ENCODE measurements at places on chromosomes 12 and 14. TPM values are rescaled to one million over a fixed set of nuclear protein-coding genes. Genes with fewer than 3 reads are reported as not detected.

KRT83 gene
- not detected for total RNA-seq

SUSD6 gene
- 13.7 TPM for total RNA-seq

TSPAN19 gene
- 0.36 TPM for total RNA-seq

FGF6 gene
- total RNA-seq: not detected

SPX gene
- total RNA-seq: 0.19 TPM

DNA sequence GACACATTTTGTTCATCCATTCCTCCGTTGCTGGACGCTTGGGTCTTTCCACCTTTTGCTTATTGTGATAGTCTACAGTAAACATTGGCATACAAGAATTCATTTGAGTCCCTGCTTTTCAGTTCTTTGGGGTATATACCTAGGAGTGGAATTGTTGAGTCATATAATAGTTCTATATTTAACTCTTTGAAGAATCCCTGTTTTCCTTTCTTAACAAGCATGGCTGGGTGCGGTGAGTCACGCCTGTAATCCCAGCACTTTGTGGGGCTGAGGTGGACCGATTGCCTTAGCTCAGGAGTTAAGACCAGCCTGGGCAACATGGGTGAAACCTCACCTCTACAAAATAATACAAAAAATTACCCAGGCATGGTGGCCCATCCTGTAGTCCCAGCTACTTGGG lies 75.4 kb downstream of the CCDC92 start:
- no peak overlapping the region for H3K27ac ChIP-seq
- no peaks in the 10 kb centered on the region for H3K27me3 ChIP-seq
- H3K4me1 ChIP-seq: peaks cover 7% of the 10 kb centered on the region
- no peak overlapping the region for H3K4me3 ChIP-seq
- H3K36me3 ChIP-seq: no peaks in the 10 kb centered on the region

DNA sequence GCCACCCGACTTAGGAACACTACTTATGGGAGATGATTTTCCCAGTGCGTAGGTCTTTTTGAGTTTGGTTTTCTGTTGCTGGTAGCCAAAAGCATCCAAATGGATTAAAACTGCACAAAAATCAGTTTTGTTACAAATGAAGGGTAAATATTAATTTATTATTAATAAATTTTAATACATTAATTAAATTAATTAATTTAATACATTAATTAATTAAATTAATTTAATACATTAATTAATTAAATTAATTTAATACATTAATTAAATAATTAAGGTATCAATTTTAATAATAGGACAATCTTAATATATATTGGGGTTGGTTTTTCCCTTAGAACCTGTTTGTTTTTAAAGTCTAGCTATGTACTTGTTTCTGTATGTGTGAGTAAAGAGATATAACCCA lies 23.6 kb downstream of the AK7 start:
- no peak overlapping the region for H3K4me3 ChIP-seq
- no peaks in the 10 kb centered on the region for H3K36me3 ChIP-seq
- H3K4me1 ChIP-seq: peaks cover 13% of the 10 kb centered on the region
- H3K27ac ChIP-seq: no peak overlapping the region
- H3K27me3 ChIP-seq: no peaks in the 10 kb centered on the region
- DNase-seq: no peak

GRCh38 chr14:104677512-104678332 lies 11.7 kb upstream of the INF2 start:
- peak overlapping the region; percentile 99 for H3K27ac ChIP-seq
- peaks cover 2% of the 10 kb centered on the region for H3K27me3 ChIP-seq
- peaks cover 61% of the 10 kb centered on the region for H3K4me1 ChIP-seq
- no peaks in the 10 kb centered on the region for H3K36me3 ChIP-seq
- peak overlapping the region; percentile 79 for H3K4me3 ChIP-seq

- peaks cover 12% of the 10 kb centered on the region for H3K36me3 ChIP-seq
- no peaks in the 10 kb centered on the region for H3K27me3 ChIP-seq
Measured at GRCh38 chr12:56040963-56041551, 661 bp upstream of the RPS26 start.

GRCh38 chr14:51356381-51356780 lies 116.3 kb downstream of the TMX1 start:
- H3K27ac ChIP-seq: no peak overlapping the region
- DNase-seq: no peak
- H3K4me3 ChIP-seq: no peak overlapping the region

- H3K36me3 ChIP-seq: no peaks in the 10 kb centered on the region
- no peak for DNase-seq
- H3K27me3 ChIP-seq: peaks cover 26% of the 10 kb centered on the region
- H3K27ac ChIP-seq: no peak overlapping the region
- H3K4me1 ChIP-seq: no peaks in the 10 kb centered on the region
Measured at GRCh38 chr14:104546591-104547309, 32.8 kb upstream of the C14orf180 start.

GRCh38 chr14:38384741-38385140 lies 128.8 kb upstream of the CLEC14A start:
- DNase-seq: no peak
- no peak overlapping the region for H3K4me3 ChIP-seq
- H3K27ac ChIP-seq: no peak overlapping the region
- peaks cover 3% of the 10 kb centered on the region for H3K27me3 ChIP-seq
- H3K36me3 ChIP-seq: no peaks in the 10 kb centered on the region
- no peaks in the 10 kb centered on the region for H3K4me1 ChIP-seq

DNA sequence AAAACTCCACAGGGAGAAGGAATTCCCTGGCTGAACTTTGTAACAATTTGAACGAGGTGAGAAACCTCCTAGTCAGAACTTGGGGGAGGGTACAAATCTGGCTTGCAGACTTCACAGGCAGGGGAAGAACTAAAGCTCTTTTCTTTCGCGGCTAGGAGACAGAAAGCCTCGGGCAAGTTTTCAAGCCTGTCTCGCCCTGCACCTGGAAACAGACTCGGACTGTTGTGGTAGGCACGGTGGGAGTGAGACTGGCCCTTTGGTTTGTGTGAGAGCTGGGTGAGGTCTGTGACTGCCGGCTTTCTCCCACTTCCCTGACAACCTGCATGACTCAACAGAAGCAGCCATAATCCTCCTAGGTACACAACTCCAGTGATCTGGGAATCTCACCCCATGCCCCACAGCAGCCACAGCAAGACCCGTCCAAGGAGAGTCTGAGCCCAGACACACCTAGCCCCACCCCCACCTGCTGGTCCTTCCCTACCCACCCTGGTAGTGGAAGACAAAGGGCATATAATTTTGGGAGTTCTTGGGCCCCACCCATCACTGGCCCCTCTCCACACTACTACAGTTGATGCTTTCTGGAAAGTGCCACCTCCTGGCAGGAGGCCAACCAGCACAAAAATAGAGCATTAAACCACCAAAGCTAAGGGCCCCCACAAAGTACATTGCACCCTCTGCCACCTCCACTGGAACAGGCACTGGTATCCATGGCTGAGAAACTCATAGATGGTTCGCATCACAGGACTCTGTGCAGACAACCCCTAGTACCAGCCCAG lies 102.7 kb upstream of the ST8SIA1 start:
- no peak overlapping the region for H3K4me3 ChIP-seq
- peaks cover 7% of the 10 kb centered on the region for H3K27me3 ChIP-seq
- H3K36me3 ChIP-seq: no peaks in the 10 kb centered on the region
- H3K4me1 ChIP-seq: peaks cover 8% of the 10 kb centered on the region
- no peak overlapping the region for H3K27ac ChIP-seq

- H3K4me1 ChIP-seq: no peaks in the 10 kb centered on the region
- H3K36me3 ChIP-seq: no peaks in the 10 kb centered on the region
- no peak overlapping the region for H3K27ac ChIP-seq
- no peak overlapping the region for H3K4me3 ChIP-seq
- no peak for DNase-seq
Measured at GRCh38 chr14:44405011-44405486, 102.0 kb downstream of the FSCB start.

DNA sequence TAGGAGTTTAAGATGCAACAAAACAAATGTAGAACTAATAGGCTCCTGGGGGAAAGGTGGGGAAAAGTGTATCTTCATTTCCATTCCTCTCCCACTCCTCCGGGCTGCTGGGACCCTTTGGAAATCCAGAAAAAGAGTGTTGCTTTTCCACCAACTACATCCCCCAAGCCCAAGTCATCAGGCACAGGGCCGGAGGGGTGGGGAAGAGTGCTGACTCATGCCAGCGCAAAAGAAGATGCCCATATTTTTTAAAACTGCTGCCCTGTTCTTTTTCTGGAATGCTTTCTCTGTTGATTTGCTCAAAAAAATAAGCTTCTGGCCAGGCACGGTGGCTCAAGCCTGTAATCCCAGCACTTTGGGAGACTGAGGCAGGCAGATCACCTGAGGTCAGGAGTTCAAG lies 70.9 kb downstream of the TBK1 start:
- H3K36me3 ChIP-seq: no peaks in the 10 kb centered on the region
- peaks cover 13% of the 10 kb centered on the region for H3K4me1 ChIP-seq
- no peaks in the 10 kb centered on the region for H3K27me3 ChIP-seq

- no peak overlapping the region for H3K27ac ChIP-seq
- H3K4me3 ChIP-seq: no peak overlapping the region
- H3K4me1 ChIP-seq: peaks cover 16% of the 10 kb centered on the region
- H3K27me3 ChIP-seq: no peaks in the 10 kb centered on the region
Measured at GRCh38 chr12:75820848-75821578, 210.6 kb downstream of the PHLDA1 start.

GRCh38 chr12:13170892-13171490 lies 25.5 kb upstream of the EMP1 start:
- H3K36me3 ChIP-seq: no peaks in the 10 kb centered on the region
- H3K27me3 ChIP-seq: peaks cover 21% of the 10 kb centered on the region
- H3K4me3 ChIP-seq: no peak overlapping the region

DNA sequence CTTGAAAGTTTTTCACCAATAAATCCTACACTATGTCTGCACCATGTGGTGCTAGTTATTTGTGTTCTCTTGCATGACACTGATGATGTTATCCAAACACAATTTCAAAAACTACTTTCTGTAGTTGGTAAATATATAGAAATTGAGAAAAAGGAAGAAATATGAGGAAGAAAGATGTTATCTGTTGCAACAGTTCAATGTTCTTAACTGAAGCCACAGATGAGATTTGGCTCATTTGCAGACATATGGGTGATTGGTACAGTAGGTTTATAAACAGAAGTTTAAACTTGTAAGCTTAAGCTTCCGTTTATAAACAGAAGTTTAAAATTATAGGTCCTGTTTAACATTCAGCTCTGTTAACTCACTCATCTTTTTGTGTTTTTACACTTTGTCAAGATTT lies at the start of gene CLEC12A:
Gene CLEC12A, plus strand, starts transcription at position 229 of the 400 bp plus-strand sequence. CDS start 188 bp downstream, outside the sequence.
- H3K27ac ChIP-seq: no peak within 1 kb of the TSS
- no peak within 1 kb of the TSS for H3K4me3 ChIP-seq
- no peaks in the 10 kb centered on the region for H3K27me3 ChIP-seq
- no peak for DNase-seq
- H3K4me1 ChIP-seq: no peaks in the 10 kb centered on the region

DNA sequence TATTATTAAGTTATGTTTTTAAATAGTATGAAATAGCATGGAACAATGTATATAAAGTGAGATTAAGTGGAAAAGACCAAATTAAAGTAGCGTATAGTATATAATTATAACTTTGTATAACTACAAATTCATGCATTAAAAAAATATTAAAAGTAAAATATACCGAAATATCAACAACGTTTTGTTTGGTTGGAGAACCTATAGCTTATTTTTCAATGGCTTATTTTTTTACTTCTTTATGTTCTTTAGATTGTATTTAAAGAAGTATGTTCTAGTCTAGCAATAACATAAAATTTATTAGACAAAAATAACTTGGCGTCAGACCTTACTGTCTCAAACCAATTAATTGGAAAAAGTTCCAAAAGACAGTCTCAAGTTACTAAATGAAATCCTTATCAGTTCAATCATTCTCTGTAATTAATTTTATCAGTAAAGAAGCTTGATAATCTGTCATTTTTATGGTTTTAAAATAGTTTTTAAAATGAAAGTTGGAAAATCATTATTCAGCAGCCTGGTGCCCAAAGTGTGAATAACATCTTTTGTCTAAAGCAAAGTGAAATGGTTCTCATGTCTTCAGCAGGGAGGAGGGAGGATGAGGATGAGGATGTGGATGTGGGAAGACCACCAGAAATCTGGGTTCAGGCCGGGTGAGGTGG lies 46.7 kb downstream of the IRAK3 start:
- peaks cover 5% of the 10 kb centered on the region for H3K4me1 ChIP-seq
- H3K4me3 ChIP-seq: peak overlapping the region; percentile 56
- no peak overlapping the region for H3K27ac ChIP-seq
- no peaks in the 10 kb centered on the region for H3K36me3 ChIP-seq
- no peak for DNase-seq

GRCh38 chr14:29262979-29263378 lies 496.4 kb downstream of the FOXG1 start:
- no peaks in the 10 kb centered on the region for H3K4me1 ChIP-seq
- peaks cover 2% of the 10 kb centered on the region for H3K36me3 ChIP-seq
- H3K27ac ChIP-seq: no peak overlapping the region
- no peaks in the 10 kb centered on the region for H3K27me3 ChIP-seq
- H3K4me3 ChIP-seq: no peak overlapping the region

DNA sequence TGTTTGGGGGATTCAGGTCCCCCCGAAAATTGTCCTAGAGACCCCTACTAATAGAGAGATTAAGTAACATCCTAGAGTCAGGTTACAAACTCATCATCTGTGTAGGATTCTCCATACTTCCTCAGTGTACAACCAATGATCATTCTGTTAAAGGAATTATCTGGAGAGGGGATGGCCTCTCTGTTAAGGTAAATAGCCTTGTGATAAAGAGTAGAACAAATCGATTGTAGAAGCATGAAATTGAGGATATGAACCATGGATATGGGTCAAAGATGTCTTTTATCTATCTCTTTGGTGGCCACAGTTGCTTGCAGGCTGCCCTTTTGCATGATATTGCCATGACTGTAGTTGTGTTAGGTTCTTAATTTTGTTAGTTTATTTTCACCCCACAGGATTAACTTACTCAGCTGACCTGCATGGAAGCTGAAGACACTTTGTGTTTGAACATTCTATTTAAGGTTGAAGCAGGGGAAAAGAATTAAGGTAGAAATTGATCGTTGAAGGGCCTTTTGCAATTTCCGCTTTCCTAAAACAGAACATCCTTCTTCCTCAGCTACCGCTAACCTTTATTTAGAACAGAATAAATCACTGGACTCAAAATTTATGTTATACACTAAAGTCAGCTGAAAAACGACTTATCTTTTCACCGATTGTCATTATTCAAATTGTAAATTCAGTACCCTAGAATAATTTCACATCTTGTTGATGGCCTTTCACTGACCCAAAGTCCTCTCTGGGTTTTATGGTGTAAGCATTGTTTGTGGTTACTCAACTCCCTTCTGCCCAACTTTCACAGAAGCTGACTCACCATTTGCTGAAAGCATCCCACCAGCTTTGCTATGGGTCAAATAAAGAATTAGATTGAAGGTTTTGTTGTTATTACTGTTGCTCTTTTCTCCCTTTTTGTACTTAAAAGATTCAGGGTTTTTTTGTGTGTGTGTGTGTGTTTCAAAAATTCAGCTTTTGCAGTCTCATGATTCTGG lies 52.3 kb downstream of the IRAK3 start:
- peaks cover 22% of the 10 kb centered on the region for H3K27me3 ChIP-seq
- no peak overlapping the region for H3K27ac ChIP-seq
- no peaks in the 10 kb centered on the region for H3K36me3 ChIP-seq
- H3K4me1 ChIP-seq: peaks cover 8% of the 10 kb centered on the region
- no peak overlapping the region for H3K4me3 ChIP-seq

GRCh38 chr14:91379579-91379932 lies 38.1 kb downstream of the CCDC88C start:
- DNase-seq: no peak
- H3K27me3 ChIP-seq: no peaks in the 10 kb centered on the region
- no peak overlapping the region for H3K27ac ChIP-seq
- H3K36me3 ChIP-seq: no peaks in the 10 kb centered on the region

- H3K27ac ChIP-seq: no peak overlapping the region
- H3K36me3 ChIP-seq: no peaks in the 10 kb centered on the region
- peaks cover 9% of the 10 kb centered on the region for H3K27me3 ChIP-seq
- no peak for DNase-seq
Measured at GRCh38 chr14:104034976-104035699, 50.4 kb upstream of the ASPG start.

GRCh38 chr12:120693848-120694247 lies 6.9 kb downstream of the MLEC start:
- H3K4me3 ChIP-seq: peak overlapping the region; percentile 74
- H3K4me1 ChIP-seq: peaks cover 57% of the 10 kb centered on the region
- DNase-seq: no peak
- H3K36me3 ChIP-seq: peaks cover 13% of the 10 kb centered on the region
- H3K27ac ChIP-seq: peak overlapping the region; percentile 85
- no peaks in the 10 kb centered on the region for H3K27me3 ChIP-seq
